Central memory CD4-positive, alpha-beta T cell (primary cell): ENCODE measurements at places on chromosomes 1 and 21.

DNA sequence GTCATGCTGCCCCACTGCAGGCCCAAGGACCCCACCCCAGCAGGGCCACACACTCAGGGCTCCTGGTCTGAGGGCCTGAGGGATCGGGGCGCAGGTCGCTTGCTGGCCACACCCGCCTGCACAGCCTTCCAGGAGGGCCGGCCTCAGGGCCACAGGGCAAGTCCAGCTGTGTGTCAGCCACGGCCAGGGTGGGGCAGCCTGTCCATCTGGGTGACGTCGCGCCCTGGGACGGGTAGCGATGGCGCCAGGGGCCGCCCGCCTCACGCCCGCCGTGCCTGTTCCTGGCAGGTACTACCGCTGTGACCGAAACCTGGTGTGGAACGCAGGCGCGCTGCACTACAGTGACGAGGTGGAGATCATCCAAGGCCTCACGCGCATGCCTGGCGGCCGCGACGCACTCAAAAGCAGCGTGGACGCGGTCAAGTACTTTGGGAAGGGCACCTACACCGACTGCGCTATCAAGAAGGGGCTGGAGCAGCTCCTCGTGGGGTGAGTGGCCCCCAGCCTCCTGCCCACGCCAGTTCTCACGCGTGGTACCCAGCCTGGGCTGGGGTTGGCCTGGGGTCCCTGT, 2.5 kb downstream of the COL6A1 start:
- no peak for DNase-seq

DNA sequence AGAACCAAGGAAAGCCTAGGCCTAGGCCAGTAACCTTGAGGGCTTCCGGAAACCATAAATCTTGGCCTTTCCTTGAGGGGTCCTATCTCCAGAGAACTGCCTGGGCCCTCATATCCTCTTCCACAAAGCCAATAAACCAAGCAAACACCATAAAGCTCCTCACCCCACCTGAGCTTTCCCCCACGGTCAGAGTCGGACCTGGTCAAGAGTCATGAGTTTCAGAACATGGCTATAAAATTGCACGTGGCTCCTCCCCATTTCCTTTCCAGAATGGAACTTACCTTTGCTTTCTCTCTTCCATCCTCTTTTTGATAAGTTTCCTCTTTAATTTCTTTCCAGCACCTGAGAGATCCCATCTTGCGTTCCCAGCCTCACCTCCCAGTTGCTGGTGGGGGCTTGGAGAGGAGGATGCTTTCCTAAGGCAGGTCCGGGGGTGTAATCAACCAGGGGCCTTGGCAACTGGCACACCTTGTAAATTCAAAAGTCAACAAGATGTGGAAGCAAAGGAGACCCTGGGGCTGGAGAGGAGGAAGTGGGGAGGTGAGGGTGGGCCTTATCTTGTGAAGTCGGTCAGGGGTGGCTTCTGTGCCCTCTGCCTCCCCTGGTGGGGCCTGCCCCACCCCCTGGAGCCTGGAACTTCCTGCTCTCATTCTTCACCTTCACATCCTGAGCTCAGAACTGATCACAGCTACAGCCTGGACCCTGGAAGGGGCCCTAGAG, 259.9 kb downstream of the FOXD2 start:
- no peak for DNase-seq

- peak; percentile 77 for DNase-seq
Observed at GRCh38 chr1:226001963-226002666, 3.0 kb upstream of the SDE2 start.

DNA sequence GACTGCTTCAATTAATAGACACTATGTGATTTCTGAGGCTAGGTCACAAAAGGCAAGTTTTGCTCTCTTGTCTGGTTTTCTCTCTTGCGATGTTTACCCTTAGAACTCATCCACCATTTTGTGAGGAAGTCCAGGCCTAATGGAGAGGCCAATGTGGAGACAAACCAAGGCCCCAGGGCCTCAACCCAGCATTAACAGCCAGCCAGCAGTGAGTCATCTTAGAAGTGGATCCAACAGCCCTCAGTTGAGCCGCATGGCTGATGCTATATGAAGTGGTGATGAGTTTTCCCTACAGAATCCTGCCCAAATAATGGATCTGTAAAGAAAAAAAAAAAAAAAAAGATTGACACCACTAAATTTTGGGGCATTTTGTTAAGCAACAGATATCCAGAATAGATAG, 95.1 kb downstream of the DNTTIP2 start:
- no peak for DNase-seq

DNA sequence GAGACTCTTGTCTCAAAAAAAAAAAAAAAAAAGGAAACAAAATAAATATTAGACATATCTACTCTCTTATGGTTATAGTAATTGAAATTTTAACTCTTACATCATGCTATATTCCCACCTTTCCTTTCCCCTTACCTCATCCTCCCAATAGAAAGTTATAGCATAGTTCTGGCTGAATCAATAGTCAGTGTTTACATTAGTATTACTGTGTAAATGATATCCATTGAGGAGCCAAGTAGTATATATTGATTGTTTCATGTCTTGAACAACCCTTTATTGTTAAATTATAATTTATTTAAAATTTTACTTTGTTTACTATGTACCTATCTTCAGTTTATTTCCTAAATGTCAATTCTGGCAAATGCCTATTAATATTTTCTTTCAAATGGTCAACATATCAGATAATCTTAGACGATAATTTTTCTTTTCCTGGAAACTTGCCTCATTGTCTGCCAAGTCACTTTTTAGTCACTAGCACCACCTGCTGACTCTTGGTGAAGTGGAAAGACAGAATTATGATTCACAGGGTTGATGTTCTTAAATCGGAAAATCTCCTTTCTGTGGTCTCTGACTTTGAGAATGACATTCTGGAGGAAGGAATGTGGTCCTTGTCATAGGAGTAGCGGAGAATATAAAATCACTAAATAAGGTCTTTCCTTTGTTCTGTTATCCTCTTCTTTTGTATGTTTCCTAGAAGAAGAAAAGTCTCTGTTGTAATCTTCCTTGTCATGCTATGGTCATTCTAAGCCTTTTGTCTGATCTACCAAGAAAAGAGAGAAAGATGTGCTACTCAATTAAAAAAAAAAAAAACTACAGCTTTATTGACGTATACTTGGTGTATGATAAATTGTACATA, 8.6 kb downstream of the HJV start:
- DNase-seq, result peak; percentile 61
